Esophagus muscularis mucosa (tissue), 4 donors: ENCODE measurements at places on chromosomes 6 and 20. TPM values are rescaled to one million over a fixed set of nuclear protein-coding genes. Genes with fewer than 3 reads are reported as not detected.

- DNase-seq: no peak
These were observed 1029.1 kb upstream of the MANEA start for GRCh38 chr6:94548201-94548600.

GRCh38 chr20:62860391-62860923, 1.2 kb downstream of the TCFL5 start:
- DNase-seq: no peak

- DNase-seq: no peak
These were observed 594.1 kb downstream of the PTPRT start for GRCh38 chr20:42595625-42596024.

- no peak for DNase-seq
These were observed 636.8 kb downstream of the PRKN start for GRCh38 chr6:162090734-162091133.

GRCh38 chr6:138160329-138161087, 1.2 kb upstream of the ARFGEF3 start:
- DNase-seq: no peak

GRCh38 chr20:21517566-21518277, 3.9 kb upstream of the NKX2-2 start:
- no peak for DNase-seq

DNA sequence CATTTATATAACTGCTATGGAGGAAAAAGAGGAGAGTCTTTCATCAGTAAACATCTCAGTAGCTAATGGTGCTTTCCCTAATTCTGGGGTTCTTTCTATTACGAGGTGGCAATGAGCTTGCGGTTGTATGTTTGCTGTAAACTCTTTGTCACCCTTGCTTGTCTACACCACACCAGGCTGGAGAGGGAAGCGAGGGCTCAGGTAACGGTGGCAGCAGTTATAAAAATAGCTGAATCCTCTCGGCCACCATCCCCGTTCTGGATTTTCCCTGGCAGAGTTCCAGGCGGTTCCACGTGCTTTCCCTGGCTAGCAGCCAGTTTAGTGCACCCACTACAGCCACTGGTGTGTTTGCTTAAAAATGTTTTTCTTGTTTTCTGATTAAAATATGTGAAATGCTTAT, 39.0 kb downstream of the MAS1 start:
- DNase-seq: no peak

- peak; percentile 17 for DNase-seq
These were observed 68.3 kb upstream of the SMIM29 start for GRCh38 chr6:34317172-34317477.

GRCh38 chr6:7268816-7269555, 44.0 kb downstream of the SSR1 start:
- DNase-seq: no peak

PRRT1 gene
- total RNA-seq: 2.7 TPM
